ENCODE measurements at places on chromosomes 16 and 17. TPM values are rescaled to one million over a fixed set of nuclear protein-coding genes. Genes with fewer than 3 reads are reported as not detected.
A peak's percentile ranks its signal among the peaks of the same experiment; 100 is the strongest.

DNA sequence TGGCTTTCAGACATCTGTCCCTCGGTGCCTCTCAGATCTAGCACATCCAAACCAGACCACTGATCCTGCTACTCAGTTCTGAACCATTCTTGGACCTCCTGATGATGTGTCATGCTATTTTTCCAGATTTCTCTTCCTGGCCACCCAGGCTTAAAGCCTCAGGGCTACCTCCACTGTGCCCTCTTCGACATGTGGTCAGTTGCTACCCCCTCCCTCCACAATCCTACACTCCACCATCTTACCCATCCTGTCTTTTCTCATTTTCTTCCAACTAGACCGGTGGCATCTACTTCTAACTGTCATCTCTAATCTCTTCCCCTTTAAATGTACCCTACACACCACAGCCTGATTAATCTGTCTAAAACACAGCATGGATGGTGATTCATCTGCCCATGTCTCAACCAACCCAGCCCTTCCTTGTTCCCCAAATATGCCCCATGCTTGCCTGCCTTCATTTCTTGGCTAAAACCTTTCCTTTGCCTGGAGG, 478.6 kb downstream of the SLC39A11 start:
- DNase-seq = no peak

Gene SLC16A11
- 2.8 TPM for total RNA-seq

Gene MRPL27
- 40.7 TPM for total RNA-seq

Gene AOC3
- 32.5 TPM for total RNA-seq

Gene SLC9A5
- 11.4 TPM for total RNA-seq

- DNase-seq = no peak
Measured at GRCh38 chr17:47810200-47810821, 11.3 kb downstream of the OSBPL7 start.

Gene AGRP
- not detected for total RNA-seq

- DNase-seq = peak; percentile 66
Measured at GRCh38 chr16:27491894-27492587, 57.7 kb downstream of the GTF3C1 start.

Gene BTBD17
- total RNA-seq = not detected

Gene KRT33B
- not detected for total RNA-seq

DNA sequence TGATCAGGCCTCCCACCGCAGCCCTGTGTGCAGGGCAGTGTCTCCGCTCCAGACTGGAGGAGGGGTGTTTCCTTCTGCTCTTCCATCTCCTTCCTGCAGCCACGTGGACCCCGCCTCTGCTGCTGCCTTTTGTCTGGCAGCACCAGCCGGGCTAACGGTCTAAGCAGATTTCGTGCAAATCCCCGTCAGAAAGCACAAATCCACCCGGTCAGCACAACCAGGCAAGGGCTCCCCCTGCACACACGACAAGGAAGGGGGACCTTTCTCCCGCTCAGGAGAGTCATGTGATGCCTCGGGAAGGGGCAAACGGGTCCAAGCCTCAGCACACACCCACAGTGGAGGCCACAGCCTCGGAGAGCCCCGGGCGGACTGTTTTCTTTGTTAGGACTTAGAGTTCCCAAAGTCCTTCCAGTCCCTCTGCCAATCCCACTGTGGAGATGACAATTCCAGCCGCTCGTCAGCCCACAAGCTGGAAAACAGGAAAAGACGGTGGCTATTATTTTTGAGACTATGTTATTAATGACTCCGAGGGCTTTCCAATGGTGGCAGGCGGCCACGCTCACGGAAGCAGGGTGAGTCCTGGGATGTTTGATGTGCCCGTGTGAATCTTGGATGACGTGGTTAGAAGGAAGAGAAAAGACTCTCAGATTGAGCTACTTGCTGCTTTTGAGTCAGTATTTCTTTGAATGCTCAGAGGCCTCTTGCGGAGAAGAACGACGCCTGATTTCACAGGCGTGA, 22.5 kb upstream of the MEAK7 start:
- DNase-seq = no peak

DNA sequence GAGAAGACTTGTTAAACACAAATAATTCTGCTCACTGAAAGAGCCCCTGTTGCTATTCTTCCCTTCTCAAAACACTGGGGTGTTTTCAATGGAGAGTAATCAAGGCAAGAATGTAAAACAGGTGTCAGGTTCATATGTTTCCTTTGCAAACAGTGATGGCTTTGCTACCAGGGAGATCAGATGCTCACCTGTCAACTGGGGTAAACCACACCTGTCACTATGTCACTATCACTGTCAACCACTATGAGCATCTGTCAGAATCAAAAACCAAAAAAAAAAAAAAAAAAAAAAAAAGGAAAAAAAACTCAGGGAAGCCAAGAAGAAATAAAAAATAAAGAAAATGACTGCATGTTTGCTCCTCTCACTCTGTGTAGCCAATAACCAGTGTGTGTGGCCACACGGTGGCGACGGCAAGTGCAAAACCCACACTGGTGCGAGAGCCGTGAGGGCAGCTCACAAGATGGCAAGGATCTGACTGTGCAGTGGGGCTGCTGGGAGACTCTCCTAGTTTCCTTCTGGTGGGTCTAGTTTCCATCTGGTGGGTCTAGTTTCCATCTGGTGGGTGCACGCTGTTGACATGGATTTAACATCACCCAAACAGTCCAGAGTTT, 22.7 kb downstream of the USP22 start:
- peak; percentile 87 for DNase-seq
